ENCODE measurements at places on chromosomes 7 and 10.

DNA sequence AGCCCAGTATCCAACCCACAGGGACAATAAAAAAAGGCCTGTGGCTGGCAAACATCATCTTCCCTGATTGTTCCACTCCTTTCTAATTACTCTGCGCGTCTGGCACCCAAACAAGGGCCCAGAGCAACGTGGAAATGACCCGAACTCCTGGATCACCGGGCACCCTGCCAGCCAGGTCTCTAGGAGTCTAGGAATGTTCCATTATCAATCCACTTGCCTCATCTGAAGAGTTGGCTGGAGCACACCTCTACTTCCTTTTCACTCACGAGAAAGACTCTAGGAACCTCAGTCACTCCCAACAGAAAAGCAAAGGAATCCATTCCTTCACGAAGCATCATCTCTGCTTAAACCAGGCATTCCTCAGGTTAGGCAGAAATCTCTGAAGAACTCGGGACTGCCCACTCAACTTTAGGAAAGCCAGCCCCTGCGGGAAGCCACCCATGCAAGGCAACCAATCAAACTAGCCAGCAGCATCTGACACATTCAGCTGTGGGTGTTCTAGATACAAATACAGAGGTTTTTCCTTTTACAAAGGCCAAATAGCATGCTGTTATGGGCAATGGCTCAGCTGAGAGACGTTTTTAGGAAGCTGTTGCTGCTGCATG lies 37.7 kb downstream of the ATXN7L1 start:
- DNase-seq: no peak

DNA sequence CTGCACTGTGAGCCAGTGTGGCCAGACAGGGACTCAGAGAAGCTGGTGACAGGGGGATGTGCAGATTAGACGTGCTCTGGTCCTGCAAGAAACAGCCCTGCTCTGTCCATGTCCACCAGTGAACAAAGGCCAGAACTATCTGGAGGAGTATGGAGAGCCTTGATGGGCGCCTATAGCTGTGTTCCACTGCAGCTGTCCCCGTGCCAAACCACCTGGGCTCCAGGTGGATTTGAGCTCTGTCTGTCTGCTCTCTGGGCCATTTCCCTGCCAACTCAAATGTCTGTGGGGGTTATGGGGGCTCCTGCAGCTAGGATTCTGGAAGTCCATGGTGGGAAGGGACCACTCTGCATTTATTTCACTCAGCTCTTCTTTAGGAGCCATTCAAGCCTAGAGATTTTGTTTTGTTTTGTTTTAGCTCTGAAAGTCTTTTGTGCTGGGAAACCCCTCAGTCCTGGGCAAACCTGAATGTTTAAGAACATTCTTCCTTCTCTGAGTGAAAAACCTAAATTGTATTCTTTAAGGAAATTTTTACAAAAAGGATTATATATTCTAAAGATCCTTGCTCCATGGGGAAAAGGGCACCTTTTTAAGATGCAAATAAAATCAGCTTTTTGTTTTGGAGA lies 1039.5 kb upstream of the SORCS1 start:
- DNase-seq: no peak

- no peak for DNase-seq
Measured at GRCh38 chr10:93897070-93897780, 3.4 kb downstream of the SLC35G1 start.

DNA sequence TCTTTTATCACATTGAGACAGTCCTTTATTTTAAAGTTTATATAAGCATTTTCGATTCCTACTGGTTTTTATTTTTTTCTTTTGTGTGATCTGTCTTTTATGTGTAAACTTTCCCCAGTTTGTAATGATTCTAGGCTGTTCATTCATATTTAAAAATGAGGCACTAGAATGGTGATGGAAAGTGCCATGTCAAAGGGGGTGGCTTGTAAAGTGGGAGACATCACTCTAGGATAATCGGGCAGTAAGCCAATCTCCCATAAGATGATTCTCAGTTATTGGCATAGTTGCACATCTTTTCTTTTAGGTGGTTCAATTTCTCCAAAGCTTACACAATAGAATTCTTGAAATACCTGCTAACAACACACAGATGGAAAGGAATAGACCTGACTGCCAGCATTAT lies 90.4 kb downstream of the ABCA13 start:
- no peak for DNase-seq

DNA sequence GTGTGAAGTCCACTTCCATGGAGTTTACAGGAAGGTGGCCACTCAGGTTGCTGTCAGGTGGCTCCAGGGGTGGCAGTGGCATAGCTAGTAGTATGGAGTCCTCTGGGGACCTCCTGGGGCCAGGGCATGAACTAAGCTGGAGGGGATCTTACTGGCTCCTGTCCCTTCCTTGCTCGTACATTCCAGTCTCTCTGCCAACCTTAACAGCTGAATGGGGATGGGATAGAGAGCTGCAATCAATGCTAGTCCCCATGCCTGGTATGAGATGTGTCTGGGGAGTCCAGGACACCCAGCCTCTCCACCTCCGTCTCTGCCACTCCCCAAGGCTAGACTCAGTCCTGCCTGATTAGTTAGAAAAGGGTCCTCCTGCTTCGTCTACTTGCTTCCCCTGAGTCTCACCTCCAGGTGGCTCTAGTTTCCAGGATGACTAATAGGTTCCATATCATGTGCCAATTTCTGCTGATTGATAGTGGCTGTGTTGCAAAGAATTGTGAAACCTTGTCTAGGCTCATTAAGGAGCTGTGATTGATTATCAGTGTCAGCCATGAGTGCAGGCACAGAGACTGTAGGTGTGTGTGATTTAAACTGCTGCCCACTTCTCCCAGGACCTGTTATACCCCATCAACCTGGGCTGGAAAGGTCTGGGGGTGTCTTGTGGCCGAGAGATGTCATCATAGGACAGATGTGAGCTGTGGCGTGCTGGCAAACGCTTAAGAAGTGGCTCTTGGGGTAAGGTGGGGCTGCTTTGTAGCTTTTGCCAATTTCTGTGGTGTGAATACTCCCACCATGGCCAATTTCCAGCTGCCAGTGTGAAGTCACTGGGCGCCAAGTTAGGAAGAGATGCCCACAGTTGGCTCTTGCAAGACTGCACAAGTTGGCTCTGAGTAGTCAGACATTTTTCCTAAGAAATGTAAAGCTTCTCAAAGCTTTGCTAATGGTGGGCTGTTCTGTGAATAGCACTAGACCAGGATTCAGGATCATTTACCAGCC lies 59.8 kb downstream of the COL13A1 start:
- no peak for DNase-seq

GRCh38 chr10:110311357-110311949 lies 6.7 kb upstream of the SMNDC1 start:
- peak; percentile 50 for DNase-seq

GRCh38 chr7:119943942-119944600 lies 328.9 kb upstream of the KCND2 start:
- no peak for DNase-seq

DNA sequence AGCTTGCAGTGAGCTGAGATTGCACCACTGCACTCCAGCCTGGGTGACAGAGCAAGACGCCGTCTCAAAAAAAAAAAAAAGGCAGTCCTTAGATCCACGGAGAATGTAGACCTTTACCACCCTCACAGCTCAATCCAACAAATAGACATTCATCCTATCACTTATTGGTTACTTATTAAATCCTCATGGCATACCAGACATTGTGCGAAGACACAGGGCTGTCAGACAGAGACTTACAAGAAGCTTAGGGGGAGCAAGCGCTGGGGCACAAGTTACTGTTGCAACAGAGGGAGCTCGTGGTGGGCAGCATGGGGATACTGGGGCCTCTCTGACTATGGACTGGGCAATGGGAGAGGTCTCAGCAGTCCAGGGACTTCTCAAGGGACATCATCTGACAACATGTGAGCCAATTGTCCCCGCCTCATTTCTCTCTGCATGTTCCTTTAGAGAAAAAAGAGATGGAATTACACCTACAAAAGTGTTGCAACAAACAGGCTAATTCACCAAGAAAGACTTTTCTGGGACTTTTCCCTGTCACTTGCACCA lies 82.8 kb upstream of the TNS3 start:
- no peak for DNase-seq

- DNase-seq: no peak
Measured at GRCh38 chr7:125559921-125560320, 630.3 kb upstream of the POT1 start.

DNA sequence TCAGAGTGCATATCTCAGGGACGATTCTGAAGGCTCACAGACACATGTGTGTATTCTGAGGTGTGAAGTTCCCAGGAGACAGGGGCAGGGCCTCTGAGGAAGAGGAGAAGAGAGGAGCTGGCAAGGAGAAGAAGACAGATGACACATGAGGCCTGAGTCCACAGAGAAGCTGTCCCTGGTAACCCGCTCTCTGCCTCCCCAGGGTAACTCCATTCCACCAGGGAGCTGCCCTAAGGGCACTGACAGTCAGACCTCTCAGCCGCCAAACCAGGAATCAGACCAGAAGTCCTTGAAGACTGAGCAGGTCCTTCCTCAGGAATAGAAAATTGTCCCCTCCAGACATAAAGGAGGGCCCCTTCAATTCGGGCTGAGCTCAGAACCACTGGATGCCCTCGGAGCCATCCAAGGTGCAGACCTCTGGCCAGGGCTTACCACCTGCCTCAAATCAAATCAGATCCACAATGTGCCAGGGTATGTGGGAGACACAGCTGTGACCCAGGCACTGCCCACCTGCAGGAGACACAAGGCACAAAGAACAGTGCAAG lies 57.4 kb downstream of the TLL2 start:
- no peak for DNase-seq

- DNase-seq: no peak
Measured at GRCh38 chr7:31805209-31805818, 118.3 kb downstream of the PPP1R17 start.

DNA sequence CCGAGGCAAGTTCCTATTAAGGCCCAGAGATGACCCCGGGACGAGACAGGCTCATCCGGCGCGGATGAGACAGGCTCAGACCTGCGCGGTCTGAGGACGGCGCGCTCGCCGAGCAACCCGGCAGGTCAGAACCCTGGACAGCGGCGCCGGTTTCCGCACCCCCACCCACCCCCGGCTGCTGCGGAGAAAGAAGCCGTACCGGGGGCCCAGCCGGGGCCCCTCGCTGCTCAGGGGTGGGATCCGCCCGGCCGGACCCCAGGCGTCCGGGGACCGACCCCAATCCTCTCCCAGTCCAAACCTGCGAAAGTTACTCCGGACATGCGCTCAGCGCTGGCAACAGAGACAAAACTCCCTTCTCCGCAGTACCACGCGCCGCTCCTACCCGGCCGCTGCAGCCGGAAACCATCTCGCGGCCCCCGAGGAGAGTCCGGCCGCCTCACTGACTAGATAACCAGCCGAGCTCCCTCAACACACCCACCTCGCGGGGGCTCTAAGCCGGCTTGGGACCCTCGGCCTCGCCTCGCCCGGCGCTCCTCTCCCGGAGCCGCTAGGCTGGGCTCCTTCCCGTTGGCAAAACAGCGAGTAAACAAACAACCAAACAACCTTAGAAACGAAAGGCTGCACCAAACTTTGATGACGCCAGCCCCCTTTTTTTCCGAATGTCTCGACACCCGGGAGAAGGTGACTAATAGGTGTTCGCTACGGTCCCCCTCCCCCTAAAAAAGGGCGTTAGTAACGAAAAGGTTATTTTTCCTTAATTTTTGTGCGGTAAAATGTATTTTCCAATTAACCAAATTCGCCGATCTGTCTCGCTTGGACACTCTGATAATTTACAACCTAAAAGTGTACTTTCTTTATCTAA lies 2.3 kb upstream of the DRGX start:
- DNase-seq: peak; percentile 62

- no peak for DNase-seq
Measured at GRCh38 chr7:1011297-1012003, 28.5 kb downstream of the CYP2W1 start.

DNA sequence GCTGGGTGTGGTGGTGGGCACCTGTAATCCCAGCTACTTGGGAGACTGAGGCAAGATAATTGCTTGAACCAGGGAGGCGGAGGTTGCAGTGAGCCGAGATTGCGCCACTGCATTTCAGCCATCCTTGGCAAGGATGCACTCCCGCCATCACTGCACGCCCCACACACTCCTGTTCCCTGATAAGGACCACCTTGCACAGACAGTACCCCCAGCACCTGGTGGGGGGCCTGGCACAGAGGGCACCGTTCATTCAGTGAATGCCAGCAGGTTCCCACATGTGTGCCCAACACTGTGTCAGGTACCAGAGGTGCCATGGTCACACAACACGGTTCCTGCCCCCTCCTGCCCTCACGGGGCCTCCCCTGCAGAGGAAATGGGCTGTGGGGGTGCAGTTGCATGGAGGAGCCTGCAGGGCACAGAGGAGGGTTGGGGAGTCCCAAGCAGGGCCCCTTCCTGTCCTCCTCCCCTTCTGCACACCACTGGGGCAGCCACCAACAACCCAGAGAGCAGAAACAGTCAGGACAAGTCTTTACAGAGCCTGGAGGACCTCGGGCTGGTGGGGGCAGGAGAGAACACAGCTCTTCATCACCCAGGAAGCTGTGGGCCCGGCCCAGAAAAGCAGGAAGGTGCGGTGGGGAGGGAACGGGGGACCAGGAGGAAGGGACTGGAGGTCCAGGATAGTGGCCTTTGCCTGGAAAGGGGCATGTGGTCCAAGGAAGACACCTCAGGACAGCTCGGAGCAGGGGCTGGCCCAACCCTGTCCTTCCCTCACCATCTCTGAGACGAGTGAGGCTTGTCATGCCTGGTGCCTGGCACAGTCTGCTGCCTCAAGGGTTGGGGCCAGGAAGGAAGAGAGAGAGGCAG lies 7.1 kb downstream of the CRYGN start:
- peak; percentile 71 for DNase-seq

Measured in activated CD4-positive, alpha-beta memory T cell treated with anti-CD3 and anti-CD28 coated beads, Interleukin-2, amount 10 ng/mL, durations not matched to agents 7 days and 5 days (primary cell).